Right hindlimb (tissue), 1 donor: ENCODE measurements at places on chromosomes 4 and X.
A peak's percentile ranks its signal among the peaks of the same experiment; 100 is the strongest.

- DNase-seq: no peak
These were observed 5.9 kb upstream of the HPGD start for GRCh38 chr4:174528226-174528625.

GRCh38 chr4:3483471-3483921, 20.4 kb downstream of the DOK7 start:
- peak; percentile 65 for DNase-seq

DNA sequence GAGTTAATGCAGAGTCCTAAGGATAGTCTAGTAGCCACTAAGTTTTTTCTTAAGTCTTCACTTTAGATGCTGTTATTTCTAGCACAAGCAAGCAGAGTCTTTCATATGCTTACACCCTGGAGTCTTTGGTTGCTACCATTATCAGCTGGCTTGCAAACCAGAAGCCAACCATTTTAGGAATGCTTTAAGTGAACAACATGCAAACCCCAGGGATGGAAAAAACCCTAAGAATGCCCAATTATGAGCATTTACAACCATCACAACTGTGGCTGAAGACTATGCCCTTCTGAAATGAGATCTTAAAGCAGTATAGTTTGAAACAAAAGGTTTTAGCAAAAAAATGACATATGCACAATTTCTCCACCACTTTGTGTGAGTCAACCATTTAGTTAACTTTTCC, 6.6 kb downstream of the MID1IP1 start:
- no peak for DNase-seq

- DNase-seq: no peak
These were observed 511.5 kb downstream of the GLUD2 start for GRCh38 chrX:121558886-121559285.

DNA sequence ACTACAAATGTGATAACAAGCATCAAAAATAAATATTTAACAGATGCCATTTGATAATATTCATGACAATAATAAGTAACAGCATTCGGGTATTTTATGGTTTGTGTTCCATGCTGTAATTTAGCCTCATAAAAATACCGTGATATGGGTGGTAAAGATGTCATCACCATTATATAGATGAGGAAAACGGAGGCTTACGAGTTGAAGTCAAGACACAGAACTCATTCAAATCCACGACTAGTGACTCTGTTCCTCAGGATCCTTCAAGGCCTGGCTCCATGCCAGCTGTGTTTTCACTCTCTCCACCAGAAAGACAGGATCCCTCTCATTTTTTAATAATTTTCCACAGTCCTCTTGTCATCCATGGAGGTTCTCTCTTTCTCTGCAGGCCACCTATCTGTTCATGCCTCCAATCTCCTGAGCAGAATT, 94.5 kb downstream of the APBB2 start:
- no peak for DNase-seq

DNA sequence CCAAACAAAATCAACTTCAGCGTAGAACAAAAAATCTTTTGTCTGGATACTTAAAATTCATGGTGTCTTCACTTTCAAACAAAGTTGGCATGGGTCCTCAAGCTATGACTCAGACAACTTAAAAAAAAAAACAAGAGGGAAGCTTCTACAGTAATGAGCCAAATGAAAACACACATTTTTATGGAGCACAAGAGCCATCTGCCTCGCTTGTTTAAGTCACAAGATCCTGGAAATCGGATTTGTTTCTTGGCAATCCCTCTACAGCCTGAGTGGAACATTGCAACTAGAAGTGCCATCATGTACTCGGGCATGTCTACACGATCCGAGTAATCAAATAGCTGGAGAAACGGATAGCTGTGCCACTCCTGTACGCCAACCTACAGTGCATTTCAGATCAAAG, 22.6 kb downstream of the LAMP2 start:
- no peak for DNase-seq

DNA sequence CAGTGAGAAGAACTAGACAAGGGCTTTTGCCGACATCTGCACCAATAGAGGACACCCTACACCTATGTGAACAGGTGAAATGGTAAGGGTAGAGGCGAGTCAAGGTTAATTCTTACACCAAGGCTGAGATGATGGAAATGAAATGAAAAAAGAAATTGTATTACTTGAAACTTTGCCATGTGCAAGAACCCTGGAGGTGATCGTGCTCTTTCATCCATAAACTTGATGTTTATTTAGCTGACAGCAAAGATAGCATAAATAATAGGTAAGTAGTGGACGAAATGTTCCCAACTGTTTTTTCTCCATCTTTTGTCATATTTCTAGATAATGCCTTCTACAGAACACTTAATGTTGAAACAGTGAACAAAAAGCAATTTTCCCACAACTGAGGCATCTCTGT, 162.5 kb downstream of the BANK1 start:
- DNase-seq: no peak

- DNase-seq: no peak
These were observed 4.5 kb downstream of the SNX25 start for GRCh38 chr4:185213877-185214276.

DNA sequence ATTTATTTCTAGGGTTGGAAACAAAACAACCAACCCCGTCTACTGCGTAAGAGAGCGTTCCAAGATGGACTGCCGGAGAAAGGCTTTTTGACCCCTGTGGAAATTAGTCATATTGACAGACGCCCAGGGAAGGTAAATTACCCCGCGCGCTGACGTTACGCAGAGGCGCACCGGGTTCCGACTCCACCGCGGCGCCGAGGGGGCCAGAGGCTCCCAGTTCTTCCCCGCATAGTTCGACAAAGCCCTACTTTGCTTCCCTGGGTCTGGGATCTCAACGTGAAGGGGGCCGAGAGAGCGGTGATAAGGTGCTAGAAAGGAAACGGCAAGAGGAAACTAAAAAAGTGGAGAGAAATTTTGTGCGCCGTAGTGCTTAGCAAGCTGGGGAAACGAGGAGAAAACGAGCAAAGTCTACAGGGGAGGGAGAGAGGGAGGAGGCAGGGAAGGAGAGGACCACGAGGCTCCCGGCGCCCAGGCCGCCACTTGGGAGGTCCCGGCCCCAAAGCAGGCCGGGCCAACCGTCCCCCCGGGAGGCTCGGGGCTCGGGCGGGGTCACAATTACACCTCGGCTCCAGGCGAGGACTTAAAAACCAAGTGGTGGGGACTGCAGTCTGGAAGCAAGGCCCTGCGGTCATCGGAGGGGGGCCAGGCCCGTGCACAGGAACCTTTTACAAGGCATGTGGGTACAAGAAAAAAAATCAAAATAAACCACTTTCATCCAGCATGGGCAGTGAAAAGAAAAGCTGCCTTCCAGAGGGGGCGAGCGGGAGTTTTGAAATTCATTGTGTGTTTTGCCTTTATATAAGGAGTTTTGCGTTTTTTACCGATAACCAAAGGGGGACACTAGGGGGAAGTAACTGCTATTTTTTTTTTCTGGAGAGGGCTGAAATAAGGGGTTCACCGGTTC, 13.2 kb downstream of the HAND2 start:
- DNase-seq: no peak

- DNase-seq: no peak
These were observed 1027.7 kb downstream of the ARAP2 start for GRCh38 chr4:35216636-35217035.

GRCh38 chr4:170138580-170139194, 48.9 kb upstream of the AADAT start:
- peak; percentile 76 for DNase-seq
